Fibroblast of skin of scalp (primary cell): ENCODE measurements at places on chromosomes 16 and 17.

- peak; percentile 7 for DNase-seq
Observed at GRCh38 chr17:63476854-63477479, at the start of gene ACE. Gene ACE (plus strand): TSS chr17:63477061. CDS start chr17:63477095, 34 bp downstream.

GRCh38 chr17:77396610-77397009 lies 255.8 kb downstream of the SEC14L1 start:
- peak; percentile 83 for DNase-seq

DNA sequence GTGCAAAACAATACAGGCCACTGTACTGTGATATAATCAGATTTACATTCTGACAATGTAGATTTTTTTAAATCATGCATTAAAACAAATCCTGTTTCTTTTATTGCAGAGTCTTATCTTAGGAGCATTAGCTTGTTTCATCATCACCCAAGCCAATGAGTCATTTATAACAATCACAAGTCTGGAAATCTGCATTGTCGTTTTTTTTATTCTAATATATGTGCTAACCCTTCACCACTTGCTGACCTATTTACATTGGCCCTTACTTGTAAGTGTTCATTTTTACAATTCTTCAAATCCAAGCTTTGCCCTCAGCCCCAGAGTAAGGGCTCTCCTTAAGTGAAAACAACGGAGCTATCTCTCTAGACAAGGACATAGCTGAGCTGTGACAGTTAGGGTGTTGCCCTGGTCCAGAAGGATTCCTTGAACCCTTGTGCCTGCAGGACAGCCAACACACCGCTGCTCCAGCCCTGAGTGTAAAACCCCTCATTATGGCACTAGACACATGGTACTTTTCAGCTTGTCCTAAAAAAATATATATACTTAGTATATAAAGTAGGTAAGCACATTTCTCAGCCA lies 3.7 kb downstream of the CMTM1 start:
- DNase-seq = peak; percentile 63

- DNase-seq = no peak
Observed at GRCh38 chr16:56824331-56824730, 40.7 kb upstream of the SLC12A3 start.

- peak; percentile 27 for DNase-seq
Observed at GRCh38 chr16:55568207-55568606, 1.7 kb downstream of the CAPNS2 start.

DNA sequence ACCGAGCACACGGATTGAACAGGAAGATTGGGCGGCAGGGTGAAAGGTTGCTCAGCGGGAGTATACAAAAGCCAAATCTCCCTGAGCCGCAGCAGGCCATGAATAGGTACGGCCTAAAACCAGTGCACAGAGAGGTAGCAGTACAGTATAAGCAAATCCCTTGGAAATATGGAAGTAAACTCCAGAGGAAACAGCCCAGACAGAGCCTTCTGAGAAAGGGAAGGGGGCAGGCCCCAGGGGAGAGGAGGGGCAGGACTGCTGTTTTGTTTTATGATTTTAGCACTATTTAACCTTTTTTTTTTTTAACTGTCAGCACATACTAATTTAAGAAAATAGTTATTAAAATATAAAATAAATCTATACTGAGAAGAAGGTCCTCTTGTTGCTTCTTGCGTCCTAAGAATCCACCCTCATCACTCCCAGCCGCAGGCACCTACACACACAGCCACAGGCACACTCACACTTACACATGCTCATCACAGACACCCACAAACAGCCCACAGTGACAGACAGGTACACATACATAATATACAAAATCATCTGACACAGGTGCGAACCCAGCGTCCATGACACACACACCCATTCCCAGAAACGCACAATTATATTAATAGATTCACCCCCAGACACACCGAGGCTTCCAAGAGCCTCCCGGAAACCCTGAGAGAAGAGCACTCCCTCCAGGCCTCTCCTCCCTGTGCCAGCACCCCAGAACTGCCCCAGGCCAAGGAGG lies 12.8 kb downstream of the PLXDC1 start:
- DNase-seq = peak; percentile 52

- DNase-seq = no peak
Observed at GRCh38 chr16:30805056-30805369, 18.0 kb upstream of the ZNF629 start.
